GM23248 (cell line): ENCODE measurements at places on chromosomes 5 and 9. TPM values are rescaled to one million over a fixed set of nuclear protein-coding genes. Genes with fewer than 3 reads are reported as not detected.

SLC34A3 gene
- polyA plus RNA-seq = not detected in 2 replicates

PDGFRB gene
- polyA plus RNA-seq = 155 and 163 TPM in 2 replicates

GLRA1 gene
- not detected in 2 replicates for polyA plus RNA-seq

KLF9 gene
- 2.5 and 2.6 TPM in 2 replicates for polyA plus RNA-seq

QRFP gene
- 0.18 and 0.53 TPM in 2 replicates for polyA plus RNA-seq

GRCh38 chr5:25393256-25393655 lies 748.5 kb upstream of the CDH10 start:
- DNase-seq = no peak

- no peak for DNase-seq
These were observed 290.4 kb upstream of the PDE4D start for GRCh38 chr5:60183881-60184280.

- DNase-seq = no peak
These were observed 371.0 kb downstream of the CSNK1G3 start for GRCh38 chr5:123882965-123883345.

GRCh38 chr5:177596775-177597238 lies 3.1 kb upstream of the B4GALT7 start:
- no peak for DNase-seq

- peak; percentile 48 for DNase-seq
These were observed at the start of gene FBP1 for GRCh38 chr9:94639061-94639998. FBP1 (minus strand) TSS chr9:94639518; CDS start chr9:94639310, 208 bp downstream.

DNA sequence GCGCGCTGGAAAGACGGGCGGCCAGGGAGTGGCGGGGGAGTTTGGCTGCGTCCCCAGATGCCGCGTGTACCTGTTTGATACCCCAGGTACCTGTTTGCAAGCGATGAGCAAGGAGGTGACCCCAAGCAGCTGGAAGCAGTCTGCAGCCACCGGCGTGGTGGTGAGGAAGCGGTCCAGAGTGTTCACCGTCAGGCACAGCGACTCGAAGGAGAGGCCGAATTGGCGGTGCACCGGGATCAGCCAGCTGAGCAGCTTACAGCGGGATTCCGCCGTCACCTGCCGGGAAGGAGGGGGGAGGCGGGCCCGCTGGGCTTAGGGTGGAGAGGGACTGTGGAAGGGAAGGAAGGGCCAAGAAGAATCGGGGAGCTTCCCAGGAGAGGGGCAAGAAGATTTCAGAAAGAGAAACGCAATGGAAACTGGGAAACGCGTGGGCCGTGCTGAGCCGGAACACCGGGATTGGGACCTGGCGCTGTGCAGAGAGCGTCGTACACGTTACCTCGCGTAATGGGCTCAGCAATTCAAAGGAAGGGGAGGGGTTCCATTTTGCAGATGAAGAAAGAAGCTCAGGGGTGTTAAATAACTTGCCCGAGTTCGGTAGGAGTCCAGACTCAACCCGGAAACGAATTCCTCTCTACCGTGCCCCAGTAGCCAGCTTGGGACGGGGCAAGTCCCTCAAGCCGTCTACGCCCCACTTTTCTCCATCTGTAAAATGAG lies 980 bp downstream of the CCNO start:
- DNase-seq = peak; percentile 59

DNA sequence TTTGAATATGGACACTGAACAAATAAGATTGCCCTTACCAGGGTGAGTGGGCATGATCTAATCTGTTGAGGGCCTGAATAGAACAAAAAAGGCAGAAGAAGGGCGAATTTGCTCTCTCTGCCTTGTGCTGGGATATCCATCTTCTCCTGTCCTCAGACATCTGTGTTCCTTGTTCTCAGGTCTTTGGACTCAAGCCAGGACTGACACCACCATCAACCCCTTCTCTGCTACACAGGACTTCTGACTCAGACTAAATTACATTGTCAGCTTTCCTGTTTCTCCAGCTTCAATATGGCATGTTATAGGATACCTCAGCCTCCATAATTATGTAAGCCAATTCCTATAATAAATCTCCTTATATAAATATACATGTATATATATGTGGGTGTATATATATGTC lies 40.8 kb upstream of the SLCO6A1 start:
- DNase-seq = no peak

DNA sequence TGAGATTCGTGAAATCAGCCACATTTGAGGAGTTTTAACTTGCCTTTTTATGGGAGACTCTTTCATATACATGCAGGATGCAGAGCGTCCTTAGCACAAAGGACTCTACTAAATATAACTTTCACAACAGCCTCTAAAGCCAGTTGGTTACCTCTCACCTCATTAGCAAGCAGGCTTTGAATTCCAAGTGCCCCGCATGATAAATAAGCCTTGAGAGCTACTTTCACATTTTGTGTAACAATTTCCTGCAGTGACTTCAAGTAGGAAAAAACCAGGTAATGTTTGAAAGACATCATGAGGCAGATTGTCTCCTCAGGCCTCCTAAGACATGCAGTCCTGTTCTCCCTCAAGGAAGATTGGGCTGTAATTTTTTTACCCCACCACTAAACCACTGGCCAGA lies 50.5 kb downstream of the RALGPS1 start:
- no peak for DNase-seq

DNA sequence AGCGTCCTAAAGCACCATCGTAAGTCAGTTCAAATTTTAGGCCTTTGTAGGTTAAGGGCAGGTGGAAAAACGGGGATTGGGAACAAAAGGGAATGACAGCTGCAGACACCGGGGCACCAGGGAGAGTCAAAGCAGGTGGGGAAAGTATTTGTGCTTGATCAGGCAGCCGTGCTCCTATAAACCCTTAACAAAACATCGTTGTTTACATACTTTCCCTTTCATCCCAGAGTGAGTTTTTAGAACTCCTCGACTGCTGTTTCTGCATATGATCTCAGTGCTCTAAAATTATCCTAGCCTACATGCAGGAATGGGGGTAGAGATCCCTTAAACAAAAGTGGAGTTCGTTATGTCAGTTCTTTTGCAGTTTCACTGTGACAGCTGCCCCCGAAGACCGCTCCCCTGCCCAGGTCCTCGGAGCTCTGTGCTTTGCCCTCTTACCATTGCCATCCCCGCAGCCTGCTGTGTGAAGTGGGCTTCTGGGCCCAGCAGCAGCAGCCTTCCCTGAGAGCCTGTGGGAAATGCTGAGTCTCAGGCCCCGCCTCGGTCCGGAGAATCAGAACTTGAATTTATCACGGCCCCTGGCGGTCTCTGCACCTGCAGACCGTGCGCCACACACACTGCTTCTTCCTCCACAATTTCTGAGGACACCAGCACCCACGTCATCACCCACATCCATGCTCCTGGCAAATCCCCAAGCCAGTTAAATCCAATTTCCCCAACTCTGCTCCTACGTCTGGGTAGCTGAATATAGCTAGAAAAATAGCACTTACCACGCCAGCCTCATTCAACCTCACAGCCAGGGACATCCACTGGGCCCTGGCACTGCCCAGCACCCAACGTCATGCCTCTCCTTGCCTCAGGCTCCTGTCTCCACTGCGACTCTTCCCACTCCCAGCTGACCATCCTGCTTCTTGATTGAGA lies 86.8 kb downstream of the NSUN2 start:
- DNase-seq = peak; percentile 8

DNA sequence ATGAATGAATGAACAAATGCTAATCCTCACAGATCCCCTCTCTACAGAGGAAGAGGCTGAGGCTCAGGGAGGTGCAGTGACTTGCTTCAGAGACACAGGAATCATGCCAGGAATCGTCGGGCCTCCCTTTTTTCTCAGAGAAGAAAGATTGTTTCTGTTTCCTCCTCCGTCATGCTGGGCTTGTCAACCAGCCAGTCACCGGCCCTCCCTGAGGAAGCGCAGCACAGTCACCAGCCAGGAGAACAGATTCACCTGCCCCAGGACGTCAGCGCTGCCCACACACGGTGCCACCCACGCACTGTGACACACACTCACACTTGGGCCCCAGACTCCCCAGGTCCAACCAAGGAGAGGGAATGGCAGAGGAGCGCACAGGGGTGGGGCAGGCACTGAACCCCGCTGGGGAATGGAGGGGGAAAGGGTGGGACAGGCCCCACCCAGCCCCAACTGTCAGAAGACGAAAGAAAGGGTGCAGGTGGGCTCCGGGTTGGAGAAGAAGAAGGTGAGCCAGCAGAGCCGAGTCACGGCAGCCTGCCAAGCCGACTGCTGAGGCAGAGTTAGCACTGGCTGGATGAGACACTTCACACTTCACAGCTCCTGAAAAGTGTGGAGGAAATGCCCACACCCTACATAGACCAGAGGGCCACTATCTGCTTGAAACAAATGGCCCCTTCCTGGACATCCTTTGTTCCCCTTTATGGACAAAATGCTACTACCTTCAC lies 13.8 kb upstream of the ERGIC1 start:
- DNase-seq = peak; percentile 53

GRCh38 chr5:313806-314376 lies 7.6 kb upstream of the AHRR start:
- DNase-seq = no peak

DNA sequence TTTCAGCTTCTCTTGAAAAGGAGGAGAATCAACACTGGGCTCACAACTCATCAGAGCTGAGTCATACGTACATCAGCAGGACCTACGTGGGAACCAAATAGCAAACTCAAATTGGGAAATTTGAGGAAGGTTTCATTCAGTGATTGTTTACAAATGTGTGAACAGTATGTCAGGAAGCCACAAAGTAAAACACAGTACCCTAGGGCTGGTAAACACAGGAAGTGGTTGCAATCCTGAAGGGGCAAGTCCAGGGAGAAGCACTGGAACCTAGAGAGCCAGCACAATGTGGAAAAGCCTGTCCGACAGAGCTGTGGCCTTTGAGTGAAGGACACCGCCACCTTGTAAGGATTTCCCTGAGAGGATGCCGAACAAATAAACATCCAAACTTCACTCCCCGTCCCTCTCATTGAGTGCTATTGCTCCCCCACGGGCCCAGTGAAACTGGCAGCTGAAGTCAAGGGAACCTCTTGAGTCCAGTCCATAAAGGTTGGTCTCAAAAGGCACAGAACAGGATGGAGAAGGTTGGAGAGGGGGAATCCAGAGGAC lies 26.7 kb upstream of the RICTOR start:
- DNase-seq = peak; percentile 96

GRCh38 chr5:56356121-56356835 lies 123.1 kb upstream of the ANKRD55 start:
- peak; percentile 13 for DNase-seq

DNA sequence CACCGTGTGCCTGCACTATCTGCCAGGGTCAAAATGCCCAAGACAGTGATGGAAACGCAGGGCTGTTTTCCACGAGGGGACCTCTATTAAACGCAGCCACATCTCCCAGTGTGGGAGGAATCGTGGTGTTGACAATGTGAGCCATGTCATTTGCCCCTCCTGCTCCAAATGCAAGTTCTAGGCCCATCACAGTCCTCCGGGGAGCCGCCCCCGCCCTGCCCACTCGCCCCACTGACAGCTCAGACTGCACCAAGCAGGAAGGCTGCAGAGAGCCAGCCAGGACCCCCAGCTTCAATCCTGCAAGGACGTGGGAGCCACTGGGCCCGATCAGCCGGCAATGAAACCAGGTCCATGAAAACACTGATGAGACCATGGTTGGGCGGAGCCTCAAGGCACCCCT lies 85.9 kb downstream of the VAV2 start:
- no peak for DNase-seq

- DNase-seq = peak; percentile 81
These were observed 205.7 kb downstream of the GAS1 start for GRCh38 chr9:86741311-86742208.

DNA sequence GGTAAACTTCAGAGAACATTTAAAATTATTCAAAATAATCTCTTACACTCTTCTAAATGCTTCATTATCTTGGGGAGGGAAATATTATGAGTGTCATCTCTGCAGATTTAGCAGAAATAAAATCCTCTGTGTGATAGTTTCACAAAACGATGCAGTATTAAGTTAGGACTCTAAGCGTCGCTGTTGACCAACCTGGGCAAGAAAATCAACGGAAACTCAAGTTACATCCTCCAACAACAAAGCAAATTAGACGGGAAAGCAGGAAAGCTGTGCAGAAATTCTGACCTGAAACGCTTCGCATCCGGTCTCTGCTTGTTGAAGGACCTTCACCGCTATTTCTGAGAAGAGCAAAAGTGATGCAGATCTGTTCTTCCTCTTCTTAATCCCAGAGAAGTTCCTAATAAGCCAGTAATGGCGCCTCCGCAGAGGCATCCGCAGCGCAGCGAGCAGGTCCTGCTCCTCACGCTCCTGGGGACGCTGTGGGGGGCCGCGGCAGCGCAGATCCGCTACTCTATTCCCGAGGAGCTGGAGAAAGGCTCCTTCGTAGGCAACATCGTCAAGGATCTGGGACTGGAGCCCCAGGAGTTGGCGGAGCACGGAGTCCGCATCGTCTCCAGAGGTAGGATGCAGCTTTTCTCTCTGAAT lies at the start of gene PCDHGA6:
Gene PCDHGA6, plus strand, starts transcription at position 219 of the 645 bp plus-strand sequence. Its CDS starts 193 bp downstream, at position 412.
- DNase-seq = peak; percentile 64

DNA sequence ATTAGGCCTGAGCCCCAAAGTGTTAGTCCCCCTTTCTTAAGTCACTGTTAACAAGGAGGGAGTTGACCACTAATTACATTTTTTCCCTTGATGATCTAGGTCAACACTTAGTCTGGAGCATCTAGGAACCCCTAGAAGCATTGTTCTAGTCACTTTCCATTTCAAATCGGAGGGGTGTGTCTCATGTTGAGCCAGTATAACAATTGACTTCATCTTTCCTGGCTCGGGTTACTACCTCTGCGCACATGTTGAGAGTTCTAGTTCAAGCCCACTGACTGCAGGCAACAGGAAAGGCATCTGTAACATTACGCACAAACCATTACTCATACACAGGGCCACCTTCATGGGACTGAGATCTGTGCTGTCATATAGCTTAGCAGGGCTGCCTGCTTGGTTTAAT lies 164.9 kb downstream of the NTRK2 start:
- no peak for DNase-seq

DNA sequence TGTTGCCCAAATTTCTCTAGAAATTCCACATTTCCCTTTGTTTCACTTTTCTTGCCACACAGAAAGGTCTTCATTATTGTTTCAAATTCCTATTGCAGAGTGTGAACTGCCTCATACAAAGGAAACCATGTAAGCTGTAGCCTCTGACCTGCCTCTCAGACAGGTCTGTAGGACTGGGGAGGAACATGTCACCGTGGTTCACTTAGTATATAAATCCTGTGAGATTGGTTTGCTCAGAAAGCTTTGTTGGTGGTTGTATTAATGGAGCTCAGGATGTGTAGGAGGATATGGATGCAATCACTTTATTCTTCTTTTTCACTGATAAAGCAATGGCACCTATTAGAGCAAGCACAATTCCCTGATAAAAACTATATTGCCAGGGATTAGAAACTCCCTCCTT lies 4.2 kb downstream of the SGCD start:
- no peak for DNase-seq

GRCh38 chr9:118058227-118058626 lies 354.0 kb downstream of the TLR4 start:
- no peak for DNase-seq

GRCh38 chr5:154367101-154367500 lies 78.7 kb upstream of the SAP30L start:
- peak; percentile 63 for DNase-seq

GRCh38 chr5:52334367-52334766 lies 453.3 kb upstream of the ITGA1 start:
- DNase-seq = no peak
